RPMI7951 (cell line): ENCODE measurements at places on chromosomes 7 and 10. TPM values are rescaled to one million over a fixed set of nuclear protein-coding genes. Genes with fewer than 3 reads are reported as not detected.

DNA sequence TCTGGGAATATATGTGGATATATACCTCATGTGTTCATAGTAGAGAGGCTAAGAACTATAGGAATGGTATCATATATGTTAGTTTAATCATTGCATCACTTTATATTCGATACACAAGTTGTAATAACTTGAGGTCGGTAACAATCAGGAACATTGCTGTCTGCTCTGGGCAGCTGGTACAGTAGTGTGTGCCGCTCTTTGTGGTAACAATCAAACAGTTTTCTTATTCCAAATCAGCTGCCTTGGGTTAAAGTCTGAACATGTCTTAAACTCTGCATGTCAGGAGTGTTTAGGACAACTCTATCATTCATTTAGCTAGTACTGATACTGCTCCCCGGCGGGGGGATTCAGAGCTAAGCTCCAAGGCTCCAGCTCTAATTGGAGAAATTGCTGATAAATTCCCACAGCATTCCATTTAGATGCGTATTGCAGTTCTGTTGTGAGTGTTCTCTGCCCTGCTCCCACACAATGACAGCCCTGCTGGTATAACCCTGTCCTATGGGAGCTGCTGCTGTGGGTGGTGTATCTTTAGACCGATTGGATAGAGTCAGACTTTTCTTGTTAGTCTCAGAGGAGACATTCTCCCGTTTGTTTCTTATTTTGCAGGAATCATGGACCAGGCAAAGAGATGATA lies 707.5 kb upstream of the FZD8 start:
- peak; percentile 96 for DNase-seq

DNA sequence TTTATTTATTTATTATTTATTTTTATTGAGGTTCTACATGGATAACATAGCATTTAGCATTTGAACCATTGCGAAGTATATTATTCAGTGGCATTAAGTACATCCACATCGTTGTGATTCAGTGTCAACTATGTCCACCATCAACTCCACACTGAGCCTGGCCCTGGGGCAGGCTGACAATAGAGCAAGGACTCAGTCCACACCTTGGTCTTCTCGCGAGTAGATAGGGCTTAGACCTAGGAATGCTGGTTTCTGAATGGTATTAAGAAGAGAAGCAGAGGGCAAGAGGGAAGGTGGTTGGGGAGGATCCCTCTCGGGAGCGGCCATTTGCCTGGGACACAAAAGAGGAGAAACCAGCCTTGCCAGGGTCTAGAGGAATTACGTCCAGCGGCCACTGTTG lies 599.2 kb upstream of the MGMT start:
- no peak for DNase-seq

GRCh38 chr7:158414486-158414961 lies 173.1 kb downstream of the PTPRN2 start:
- DNase-seq = peak; percentile 18

- no peak for DNase-seq
These were observed 52.2 kb downstream of the CREB3L2 start for GRCh38 chr7:137949416-137950262.

DNA sequence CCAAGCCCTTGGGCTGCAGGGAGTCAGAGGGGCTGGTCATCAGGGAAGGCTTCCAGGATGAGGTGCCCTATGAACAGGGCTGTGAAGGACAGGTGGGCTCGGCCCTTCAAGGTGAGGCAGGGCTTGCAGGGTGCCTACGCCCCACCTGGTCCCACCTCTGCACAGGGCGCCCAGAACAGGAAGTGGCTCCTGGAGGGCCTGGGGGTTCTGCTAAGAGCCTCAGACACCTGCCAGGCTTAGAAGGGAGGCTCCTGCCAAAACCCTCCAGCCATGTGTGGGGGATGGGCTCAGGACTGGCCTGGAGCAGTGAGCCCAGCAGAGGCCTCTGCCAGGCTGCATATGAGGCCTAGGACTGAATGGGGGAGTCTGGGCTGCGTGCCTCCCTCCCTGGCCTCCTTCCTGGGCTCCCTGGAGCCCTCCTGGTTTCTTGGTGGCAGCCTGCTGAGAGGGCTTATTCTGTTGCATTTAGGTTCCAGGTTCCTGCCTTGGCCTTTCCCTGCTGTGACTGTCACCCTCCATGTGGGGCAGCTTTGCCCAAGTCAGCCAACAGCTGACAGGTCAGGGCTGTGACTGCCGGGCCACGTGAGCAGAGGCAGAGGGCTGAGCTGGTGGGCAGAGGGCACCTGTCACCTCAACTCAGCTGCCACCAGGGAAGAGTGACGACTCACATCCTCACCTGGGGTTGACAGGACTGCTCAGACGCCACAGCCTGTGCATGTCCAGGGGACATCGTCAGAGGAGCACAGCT lies 45.2 kb upstream of the MSMB start:
- no peak for DNase-seq

DNA sequence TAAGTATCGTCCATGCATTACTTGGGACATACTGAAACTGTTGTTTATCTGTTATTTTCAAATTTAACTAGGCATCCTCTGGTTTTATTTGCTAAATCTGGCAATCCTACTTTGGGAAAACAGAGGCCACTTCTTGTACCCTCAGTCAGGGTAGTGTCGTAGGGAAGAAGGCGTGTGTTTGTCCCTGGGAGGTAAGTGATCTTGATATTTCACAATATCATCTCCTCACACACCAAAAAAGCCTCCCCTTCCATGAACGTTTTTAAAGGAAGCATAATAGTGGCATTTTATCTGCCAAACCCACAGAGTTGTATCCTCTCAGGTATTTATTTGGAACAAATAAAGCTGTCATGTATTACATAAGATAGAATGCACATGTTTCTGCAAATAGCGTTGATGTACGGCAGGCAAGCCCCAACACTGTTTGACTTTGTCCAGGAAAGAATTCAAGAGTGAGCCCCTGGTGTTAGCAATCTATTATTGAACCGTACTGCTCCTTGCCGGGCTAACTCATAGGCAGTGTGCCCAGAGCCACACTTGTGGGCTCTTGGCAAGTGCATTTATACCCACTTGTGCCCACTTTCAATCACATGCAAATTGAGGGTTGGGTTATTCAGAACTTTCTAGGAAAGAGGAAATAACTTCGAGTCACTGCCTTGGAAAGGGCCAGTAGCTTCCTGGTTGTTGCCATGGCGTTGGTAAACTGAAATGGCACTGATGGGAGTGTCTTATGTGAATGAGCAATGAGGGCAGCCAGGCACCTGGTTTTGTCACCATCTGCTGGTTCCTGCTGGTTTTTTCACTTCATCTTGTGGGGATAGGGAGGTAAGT lies 266.0 kb downstream of the USP6NL start:
- DNase-seq = peak; percentile 4

DNA sequence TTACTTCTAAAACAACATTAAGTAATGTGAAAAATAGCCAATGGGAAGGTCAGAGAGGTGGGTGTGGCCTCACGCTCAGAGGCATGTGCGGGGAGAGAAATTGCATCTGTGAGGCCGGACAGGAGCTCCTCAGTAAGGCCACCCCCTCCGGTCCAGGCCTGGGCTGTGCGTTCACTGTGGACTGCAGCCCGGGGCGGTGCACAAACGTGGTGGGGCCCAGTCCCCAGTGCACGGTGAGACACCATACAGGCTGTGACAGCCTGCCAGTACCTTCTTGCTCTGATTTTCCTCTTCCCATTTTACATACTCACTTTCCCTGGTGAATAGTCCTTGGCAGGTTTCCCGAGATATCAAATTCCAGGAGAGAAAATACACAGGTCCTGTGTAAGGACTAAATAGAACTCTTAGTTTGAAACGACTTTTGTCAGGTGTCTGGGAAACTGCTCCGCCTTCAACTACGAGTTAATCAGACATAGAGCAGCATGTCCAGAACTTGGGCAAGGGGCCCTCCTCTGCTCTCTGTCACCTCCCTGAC lies 174.1 kb upstream of the MKI67 start:
- DNase-seq = no peak

DNA sequence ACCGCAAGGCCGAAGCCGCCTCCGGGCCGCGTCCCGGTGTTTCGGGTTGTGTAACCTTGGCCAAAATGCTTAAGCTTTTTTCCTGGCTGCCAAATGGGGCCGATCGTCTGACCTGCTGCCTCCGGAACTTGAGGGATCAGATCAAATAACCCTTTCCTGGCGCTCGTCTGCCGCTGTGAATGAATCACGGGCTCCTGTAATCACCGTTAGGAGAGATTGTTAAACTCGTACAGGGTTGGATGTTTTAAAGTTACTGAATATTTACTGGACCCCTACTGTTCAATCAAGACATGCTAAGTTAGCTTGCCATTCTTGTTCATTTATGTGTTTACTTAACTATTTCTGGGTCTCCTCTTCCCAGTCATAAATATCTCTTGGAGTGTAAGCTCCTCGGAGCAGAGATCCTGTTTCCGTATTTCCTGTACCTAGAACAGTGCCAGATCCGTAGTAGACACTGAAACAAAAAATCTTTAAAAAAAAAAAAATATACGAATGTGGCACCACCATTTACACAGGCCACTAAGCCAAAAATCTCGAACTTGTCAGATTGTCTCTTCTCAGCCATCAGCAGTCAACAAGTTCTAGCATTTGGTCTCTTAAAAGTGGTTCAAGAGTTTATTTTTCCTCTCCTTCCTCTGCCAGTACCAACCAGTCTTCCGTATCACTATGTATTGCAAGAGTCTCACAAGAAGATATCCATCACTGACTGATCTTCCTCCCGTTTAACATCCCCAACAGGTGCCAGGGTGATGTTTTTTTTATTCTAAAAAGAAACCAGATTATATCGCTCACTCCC lies 650 bp upstream of the TM9SF3 start:
- peak; percentile 82 for DNase-seq

DNA sequence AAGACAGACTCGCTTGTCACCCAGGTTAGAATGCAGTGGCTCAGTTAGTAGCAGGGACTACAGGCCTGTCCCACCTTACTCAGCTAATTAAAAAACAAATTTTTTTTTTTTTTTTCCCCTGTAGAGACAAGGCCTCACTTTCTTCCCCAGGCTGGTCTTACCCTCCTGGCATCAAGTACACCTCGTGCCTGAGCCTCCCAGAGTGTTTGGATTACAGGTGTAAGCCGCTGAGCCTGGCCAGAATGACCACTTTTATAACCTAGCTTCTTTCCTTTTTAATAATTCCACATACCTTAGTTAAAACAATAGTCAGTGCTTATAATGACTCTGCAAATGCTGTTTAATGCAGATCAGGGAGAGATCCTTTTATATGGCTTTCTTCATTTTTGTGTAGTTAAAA lies 31.3 kb downstream of the RSBN1L start:
- DNase-seq = no peak

GRCh38 chr10:88682491-88682890 lies 18.2 kb downstream of the LIPF start:
- DNase-seq = no peak

DNA sequence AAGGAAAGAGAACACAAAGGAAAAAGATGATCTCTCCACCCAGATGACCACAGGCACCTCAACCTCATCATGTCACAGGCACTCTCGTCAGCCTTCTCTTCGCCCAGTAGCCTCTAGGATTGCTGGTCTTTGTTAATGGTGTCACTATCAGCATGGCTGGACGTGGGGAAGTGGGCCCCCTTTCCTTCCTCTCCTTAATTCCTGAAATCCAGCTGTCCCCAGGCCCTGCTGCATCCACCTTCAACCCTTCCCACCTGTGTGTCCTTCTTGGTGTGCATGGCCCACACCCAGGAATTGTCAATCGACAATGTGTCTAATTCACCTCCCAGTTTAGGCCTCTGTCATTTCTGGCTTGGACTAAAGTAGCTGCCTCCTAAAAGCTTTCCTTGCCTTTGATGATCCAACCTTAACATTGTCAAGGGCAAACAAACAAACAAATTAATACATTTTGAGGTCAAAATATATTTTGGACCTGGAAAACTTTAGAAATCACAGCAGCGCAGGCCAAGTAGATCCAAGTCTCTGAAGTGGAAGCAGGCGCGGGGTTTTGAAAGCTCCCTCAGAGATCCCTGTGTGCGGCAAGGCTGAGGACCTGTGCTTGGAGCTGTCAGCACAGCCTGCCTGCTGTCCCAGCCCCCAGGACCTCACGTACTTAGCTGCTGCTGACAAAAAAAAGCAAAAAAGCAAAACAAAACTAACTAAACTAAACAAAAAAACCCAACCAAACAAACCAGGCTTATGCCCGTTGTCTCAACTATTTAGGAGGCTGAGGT lies 193.3 kb upstream of the LYZL2 start:
- no peak for DNase-seq

- DNase-seq = no peak
These were observed 566 bp downstream of the ASNS start for GRCh38 chr7:97871659-97872024.

The ACBD7 gene
- 6.7 and 7.9 TPM in 2 replicates for total RNA-seq

The WNT8B gene
- total RNA-seq = not detected in 2 replicates

The LRRC17 gene
- 48.8 and 54.3 TPM in 2 replicates for total RNA-seq

The KIAA1549 gene
- total RNA-seq = 4.1 and 6.4 TPM in 2 replicates

The NCF1 gene
- not detected in 2 replicates for total RNA-seq

The TBXAS1 gene
- total RNA-seq = 2.4 and 3.5 TPM in 2 replicates

The KLLN gene
- total RNA-seq = not detected in 2 replicates

The TES gene
- 110 and 111 TPM in 2 replicates for total RNA-seq
